ENCODE measurements at places on chromosomes 16 and 17. TPM values are rescaled to one million over a fixed set of nuclear protein-coding genes. Genes with fewer than 3 reads are reported as not detected.

DNA sequence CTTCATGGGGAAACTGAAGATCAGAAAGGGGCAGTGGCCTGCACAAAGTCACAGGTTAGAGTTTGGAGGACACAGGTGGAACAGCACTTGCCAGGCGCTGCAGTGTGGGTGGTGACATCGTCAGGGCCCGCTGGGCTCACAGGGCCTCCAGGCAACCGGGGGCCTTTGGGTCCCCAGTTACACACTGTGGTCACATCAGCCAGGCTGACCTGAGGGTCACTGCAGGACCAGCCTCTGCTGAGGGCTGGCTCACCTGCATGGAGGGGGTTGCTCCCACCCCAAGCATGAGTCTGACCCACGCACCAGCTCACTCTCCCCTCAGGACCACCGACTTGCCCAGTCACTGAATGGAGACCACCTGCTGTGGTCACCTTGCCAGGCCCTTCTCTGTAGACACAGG, 17.0 kb downstream of the FOXN1 start:
- DNase-seq, result no peak

GRCh38 chr16:86723689-86724088, 145.3 kb downstream of the FOXL1 start:
- DNase-seq, result no peak

GRCh38 chr16:82384017-82384416, 214.0 kb upstream of the MPHOSPH6 start:
- DNase-seq, result no peak

GRCh38 chr17:44137891-44138709, 3.6 kb upstream of the HROB start:
- DNase-seq, result peak; percentile 63

GRCh38 chr17:19646788-19647696, 1.5 kb upstream of the ALDH3A2 start:
- DNase-seq, result no peak

- DNase-seq, result no peak
Measured at GRCh38 chr17:48915459-48916282, 7.5 kb downstream of the UBE2Z start.

DNA sequence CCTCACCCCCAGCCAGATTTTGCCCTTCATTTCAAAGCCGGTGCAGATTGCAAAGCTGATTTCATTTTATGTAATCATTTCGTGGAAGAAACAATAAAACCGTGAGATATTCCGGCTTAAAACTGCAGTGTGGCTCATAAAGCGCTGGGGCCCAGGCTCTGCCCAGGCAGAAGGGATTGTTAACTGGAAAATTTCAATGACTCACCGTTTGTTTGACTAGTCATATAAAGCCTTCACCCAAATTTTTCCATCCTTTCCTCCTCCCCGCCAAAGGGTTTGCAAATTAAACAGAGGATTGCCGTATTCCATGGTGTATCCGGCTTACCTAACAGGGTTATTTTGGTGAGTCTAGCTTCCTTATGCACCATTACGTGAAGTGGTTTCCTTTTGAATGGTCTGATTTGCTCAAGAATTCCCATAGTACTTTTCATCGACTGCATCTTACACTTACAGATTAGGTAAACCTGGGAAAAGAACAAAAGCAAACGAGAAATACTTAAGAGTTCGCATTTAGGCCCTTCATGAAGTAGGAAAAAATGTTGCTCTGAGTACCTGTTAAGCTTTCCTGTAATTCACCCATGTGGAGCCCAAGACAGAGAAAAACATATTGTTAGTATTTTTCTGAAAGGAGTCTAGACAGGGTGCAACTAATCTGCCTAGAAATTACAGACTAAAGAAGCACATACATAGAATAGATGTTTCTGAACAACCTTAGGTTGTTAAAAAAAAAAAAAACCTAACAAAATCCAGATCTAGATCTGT, 949 bp upstream of the GSPT1 start:
- DNase-seq, result no peak

- DNase-seq, result no peak
Measured at GRCh38 chr17:60321336-60322055, 70.4 kb downstream of the USP32 start.

DNA sequence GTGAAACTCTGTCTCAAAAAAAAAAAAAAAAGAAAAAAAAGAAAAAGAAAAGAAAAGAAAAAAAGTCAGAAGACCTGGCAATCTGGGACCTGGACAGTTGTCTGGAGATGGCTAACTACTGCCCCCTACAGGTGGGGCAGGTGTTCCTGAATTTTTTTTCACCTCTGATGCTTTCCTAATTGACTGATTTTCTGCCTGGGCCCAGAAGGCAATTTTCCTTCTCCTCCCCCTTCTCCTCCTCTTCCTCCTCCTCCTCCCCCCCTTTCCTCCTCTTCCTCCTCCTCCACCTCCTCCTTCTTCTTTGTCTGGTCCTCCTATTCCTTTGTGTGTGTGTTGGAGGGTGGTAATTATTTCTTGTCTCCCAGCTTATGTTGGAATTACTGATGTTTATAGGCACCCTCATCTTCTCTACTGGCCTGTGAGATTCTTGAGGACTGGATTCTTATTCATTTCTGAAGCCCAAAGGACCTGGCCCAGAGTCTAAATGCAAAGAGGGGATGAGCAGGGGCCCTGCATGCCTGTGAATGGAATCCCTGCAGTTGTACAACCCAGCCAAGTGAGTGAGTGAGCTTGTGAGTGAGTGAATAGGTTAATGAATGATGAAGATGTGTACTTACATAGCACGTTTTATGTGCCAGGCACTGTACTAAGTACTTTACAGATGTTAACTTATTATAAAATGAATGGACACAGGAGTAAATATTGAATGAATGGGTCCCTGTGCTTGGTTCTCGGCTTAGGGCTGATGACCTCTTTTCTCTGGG, 26.9 kb downstream of the IRX5 start:
- no peak for DNase-seq

DNA sequence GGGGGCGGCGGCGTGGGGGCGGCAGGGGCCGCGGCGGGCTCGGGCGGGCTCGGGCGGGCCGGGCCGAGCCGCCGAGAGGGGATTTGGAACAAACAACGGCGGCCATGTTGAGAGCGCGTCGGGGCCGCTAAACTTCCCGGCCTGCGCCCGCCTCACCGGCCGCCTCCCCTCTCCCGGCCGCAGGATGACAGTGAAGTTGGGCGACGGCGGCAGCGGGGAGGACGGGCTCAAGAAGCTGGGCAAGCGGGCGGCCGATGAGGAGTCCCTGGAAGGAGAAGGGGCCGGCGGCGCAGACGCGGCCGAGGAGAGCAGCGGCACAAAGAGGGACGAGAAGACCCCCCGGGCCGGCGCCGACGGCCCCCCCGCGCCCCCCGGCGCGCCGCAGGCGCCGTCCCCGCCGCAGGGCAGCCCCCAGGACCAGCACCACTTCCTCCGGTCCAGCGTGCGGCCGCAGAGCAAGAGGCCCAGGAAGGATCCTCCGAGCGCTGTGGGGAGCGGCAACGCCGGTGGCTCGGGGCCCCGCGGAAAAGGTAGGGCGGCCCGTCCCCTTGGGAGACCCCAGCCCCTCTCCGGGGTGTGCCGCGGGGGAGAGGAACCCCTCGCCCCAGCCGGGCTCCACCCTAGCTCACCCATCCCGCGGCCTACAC, 2.4 kb downstream of the CRAMP1 start:
- no peak for DNase-seq

DNA sequence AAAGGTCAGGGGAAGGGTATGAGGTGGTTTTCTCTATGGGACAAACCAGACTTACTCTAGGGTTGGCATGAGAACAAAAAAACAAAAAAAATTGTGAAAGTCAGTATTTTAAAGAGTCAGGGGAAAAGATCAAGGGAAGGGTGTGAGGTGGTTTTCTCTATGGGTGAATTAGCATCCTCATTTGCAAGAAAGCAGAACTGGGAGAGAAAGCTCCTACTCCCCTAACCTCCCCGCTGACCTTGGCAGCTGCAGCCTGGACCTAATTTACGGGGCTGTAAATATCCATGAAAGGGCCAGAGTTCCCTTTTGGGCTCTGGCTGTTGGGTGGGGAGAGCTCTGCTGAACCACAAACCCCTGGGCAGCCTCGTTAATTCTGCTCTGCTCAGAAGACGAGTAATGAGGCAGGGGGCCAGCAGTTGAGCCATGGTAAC, 10.6 kb downstream of the RHBDL3 start:
- DNase-seq, result no peak

GRCh38 chr16:56013962-56014552, 138.9 kb upstream of the CES5A start:
- DNase-seq, result peak; percentile 44

DNA sequence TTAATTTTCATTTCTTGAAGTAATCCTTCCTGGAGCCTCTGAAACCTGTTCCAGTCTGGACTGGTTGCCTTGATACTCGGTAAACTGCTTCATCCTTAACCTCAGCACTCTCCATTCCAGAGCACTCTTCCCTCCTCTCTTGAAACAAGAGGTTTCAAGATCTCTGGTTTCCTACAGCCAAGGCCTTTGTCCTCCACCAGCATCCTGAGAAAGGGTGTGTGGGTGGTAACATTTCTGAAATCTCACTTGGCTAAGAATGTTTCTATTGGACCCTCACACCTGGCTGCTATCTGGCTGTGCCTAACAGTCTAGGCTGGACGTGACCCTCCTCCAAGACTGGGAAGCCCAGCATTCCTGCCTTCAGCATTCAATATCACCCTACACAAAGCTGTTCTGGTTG, 99.7 kb downstream of the CYTH1 start:
- DNase-seq, result no peak

DNA sequence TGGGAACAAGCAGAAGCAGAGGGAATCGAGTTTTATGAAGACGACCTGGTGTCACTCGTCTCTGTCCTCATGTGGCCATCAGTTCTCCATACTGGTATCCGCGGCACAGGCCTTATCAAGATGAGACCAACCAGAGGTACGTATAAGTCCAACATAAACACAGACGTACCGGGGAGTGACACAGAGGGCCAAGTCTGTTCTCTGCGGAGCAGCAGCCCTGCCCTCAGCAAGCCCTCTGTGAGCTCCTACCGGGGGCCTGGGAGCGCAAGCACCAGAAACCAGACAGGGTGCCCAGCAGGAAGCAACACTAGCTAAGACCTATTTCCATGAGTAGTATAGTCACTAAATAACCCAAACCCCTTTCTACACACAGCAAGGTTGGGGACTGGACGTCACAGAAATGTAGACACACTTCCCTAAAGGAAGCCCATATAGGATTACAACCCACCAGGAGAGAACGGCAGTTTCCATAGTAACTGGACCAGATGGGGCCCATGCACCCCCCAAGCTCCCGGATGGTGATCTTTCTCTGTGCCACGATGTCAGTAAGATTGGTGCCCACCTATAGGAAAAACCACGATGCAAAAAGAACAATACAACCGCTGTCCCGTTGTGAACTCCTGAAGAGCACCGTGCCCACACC, 911 bp downstream of the ARL16 start:
- no peak for DNase-seq

DNA sequence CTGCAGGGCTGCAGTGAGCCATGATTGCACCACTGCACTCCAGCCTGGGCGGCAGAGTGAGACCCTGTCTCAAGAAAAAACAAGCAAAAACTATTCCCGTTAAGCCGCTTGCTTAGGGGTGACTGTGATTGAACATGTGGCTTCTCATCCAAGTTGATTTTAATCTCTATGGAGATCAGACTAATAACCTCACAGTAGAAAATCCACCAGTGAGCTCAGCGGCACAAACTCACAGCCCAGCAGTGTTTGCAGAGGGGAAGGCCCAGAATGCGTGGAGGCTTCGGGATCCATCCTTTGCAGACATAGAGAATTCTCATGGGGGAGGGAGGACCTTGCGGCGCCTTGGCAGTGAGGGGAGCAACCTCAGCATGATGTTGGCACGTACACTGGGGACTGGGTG, 7.4 kb downstream of the BANP start:
- no peak for DNase-seq

- no peak for DNase-seq
Measured at GRCh38 chr16:50644729-50645128, 36.4 kb downstream of the SNX20 start.

GRB7 gene
- 1.1 TPM for total RNA-seq

CD300E gene
- total RNA-seq, result 0.30 TPM

CHST4 gene
- not detected for total RNA-seq

GNAO1 gene
- 15.4 TPM for total RNA-seq

KRT31 gene
- not detected for total RNA-seq

SHBG gene
- 0.74 TPM for total RNA-seq

DNAH3 gene
- total RNA-seq, result 1.8 TPM

HS3ST2 gene
- total RNA-seq, result 0.38 TPM

HSF4 gene
- total RNA-seq, result 70.5 TPM
